Activated T-helper 9 cell treated with anti-CD3 and anti-CD28 coated beads, Interleukin-2, amount 50 U/mL, for 16 hours (primary cell): ENCODE measurements at places on chromosomes 11 and 22.

GRCh38 chr11:35009191-35009943, 92.9 kb downstream of the PDHX start:
- no peak for DNase-seq

DNA sequence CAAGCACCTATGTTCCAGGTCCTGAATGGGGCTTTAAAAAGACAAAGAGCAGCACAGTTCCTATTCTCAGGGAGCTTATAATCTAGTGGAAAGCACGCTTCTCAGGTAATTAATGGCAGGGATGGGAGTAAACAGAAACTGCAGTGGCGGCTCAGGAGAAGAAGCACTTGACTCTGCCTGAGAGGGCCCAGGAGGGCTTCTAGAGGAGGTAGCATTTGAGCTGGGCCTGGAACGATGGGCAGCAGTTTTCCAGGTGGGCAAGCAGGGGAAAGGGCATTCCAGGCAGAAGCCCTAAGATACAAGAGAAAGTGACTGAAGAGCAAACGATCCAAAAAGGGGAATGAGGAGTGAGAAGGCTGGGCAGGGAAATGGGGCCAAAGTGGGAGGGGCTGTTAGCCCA, 37.1 kb upstream of the CHST1 start:
- no peak for DNase-seq

- no peak for DNase-seq
Measured at GRCh38 chr11:110734790-110735189, 22.6 kb upstream of the ARHGAP20 start.

GRCh38 chr22:23424031-23424430, 156.1 kb downstream of the IGLL1 start:
- DNase-seq, result no peak

DNA sequence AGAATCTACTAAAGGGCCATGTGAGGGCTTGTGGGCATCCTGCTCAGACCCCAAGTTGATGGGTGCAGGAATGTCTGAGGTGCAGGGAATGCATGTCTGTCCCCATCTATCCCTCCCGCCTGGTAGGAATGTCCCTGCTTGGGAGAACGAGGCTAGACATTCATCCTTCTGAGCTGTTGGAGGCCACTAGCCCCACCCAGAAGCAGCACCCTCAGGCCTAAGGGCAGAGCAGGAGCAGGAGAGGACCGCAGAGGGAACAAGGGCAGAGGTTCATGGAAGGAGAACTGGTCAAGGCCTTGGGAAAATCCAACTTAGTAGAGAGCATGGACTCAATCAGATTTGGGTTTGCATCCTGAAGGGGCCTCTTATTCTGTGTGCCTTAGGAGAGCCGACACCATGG, 22.1 kb upstream of the LMO1 start:
- DNase-seq, result no peak

GRCh38 chr22:27876684-27877083, 42.4 kb downstream of the PITPNB start:
- no peak for DNase-seq

- DNase-seq, result peak; percentile 21
Measured at GRCh38 chr11:95229993-95230809, 801 bp downstream of the SESN3 start.

GRCh38 chr22:45972091-45972888, 4.7 kb downstream of the WNT7B start:
- DNase-seq, result no peak

- DNase-seq, result no peak
Measured at GRCh38 chr11:41935241-41935640, 475.8 kb upstream of the LRRC4C start.

DNA sequence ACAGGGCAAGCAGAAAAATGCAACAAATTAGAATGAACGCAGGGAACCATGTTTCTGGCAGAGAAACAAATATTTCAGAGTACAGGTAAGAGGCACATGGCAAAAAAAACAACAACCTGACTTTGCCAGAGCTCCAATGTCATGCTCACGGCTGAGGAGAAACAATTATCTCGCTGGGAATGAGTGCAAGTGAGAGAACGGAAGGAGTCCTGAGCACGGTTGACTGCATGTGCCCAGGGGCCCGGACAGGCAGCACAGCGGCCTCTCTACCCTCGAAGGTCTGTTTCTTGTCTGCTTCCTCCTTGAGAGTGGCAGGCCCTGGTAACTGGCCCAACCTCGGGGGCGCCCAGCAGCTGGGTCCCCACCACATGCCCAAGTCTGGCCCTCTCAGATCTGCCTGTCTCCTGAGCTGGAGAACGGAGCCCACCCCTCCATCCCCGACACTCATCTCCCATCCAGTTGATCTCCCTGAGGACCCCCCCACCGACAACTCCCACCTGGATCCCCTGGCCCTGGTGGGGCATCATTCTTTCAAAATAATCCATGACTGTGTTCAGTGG, 24.6 kb upstream of the RTN4R start:
- no peak for DNase-seq

DNA sequence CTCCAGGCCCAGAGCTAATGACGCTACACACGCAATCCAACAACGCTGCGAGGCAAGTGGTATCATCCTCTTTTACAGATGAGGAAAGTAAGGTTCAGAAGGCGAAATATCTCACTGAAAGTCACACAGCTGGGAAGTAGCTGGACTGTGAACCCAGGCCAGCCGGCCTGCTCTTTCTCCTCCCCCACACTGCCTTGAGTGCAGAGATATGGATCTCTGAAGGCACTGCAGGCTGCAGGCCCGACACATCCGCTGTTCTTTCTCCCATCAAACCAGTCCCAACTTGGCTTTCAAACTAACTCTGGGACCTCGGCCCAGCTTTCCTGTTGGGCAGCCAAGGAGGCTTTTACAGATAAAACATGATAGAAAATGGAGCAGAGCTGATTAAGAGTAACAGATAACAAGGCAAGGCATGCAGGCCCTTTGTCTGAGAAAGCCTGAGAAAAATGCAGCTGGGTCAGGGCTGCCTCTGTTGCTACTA, 64.0 kb upstream of the PTPRJ start:
- no peak for DNase-seq

DNA sequence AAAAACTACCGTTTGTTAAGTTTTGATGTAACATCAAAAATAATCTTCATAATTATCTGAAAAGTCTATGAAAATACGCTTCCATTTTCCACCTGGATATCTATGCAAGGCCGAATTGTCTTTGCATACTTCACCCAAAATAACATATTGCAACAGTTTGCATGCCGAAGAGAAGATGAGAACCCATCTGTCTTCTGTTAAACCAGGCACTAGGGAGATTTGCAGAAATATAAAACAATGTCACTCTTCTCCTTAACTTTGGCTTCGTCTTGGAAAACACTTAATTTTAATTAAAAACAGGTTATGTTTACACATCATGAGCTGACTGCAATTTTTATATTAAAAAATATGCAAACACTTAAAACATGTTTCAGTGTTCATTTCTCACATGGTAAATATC, 1325.8 kb downstream of the TBC1D22A start:
- no peak for DNase-seq

- peak; percentile 15 for DNase-seq
Measured at GRCh38 chr22:38461414-38462081, 6.3 kb upstream of the KDELR3 start.

GRCh38 chr11:58652726-58653280, 30.3 kb downstream of the CNTF start:
- DNase-seq, result no peak

DNA sequence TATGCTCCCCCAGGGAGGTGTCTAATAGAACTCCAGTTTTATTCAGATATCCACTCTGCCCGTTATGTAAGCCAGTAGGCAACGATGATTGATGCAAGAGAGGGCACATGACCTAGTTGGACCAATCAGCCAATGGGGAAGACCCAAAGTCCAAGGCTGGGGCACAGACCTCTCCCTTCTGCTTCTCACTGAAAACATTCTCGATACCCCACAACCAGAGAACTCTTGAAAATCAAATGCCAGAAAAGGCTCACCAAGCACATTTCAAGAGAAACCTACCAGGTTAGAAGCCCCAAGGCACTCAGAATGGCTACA, 7.4 kb downstream of the HIRA start:
- no peak for DNase-seq

DNA sequence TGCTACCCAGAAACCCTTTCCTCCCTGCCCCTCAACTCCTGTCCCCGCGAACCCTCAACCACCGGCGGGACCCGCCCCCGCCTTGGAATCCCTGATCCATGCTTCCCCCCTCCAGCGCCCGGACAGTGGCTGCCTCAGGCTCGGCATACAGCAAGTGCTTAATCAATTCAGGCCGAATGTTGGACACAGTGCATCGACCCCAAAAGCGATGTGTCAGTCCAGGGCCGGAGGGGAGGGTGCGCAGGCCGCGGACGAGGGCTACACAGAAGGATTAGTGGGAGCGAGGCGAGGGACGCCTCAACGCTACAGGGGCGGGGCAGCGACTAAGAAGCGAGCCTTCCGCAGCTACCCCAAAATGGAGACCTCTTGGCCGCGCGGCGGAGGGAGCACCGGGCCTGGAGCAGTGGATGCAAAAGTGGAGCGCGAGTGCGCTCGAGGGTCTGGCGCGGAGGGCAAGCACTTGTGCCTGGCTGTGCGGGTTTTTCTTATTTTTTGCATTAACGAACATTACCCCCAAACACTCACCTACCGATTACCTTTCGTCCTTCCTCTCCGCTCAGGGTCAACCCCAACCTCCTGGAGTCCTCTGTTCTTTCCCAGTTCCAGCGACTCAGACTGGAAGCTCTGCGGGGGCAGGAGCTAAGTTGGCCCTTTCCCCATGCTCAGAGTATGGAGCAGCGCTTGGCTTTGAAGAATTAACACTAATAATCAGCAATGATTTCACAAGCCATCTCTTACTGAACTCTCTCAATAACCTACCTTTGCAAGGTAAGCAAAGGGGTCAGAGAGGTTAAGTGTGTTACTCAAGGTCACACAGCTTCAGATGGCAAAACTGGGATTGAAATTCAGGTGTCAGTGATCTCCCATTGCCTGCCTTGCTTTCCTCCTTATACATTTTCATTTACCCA, 30.0 kb upstream of the WNT11 start:
- peak; percentile 19 for DNase-seq

GRCh38 chr11:119324189-119324588, 7.3 kb upstream of the MCAM start:
- no peak for DNase-seq

- DNase-seq, result no peak
Measured at GRCh38 chr11:11444027-11444803, 91.2 kb upstream of the CSNK2A3 start.

DNA sequence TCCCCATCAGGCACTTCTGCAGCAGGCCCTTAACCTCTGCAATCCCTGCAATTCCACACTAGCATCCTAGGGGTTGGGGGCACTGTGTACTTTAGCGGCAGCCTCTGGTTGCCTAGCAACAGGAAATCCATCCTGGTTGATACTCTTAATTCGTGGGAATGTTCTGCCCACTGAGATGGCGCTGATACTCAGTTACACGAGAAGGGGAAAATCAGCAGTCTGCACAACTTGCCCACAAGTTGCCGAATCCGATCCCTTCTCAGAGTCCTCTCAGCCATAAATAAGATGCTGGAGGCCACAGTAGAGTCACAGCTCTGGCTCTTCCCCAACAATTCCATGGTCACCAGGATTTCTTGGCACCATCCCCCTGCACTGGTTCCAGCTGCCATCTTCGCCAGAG, 57.6 kb upstream of the CRYBB3 start:
- no peak for DNase-seq

- DNase-seq, result no peak
Measured at GRCh38 chr11:24963852-24964251, 467.0 kb downstream of the LUZP2 start.

- no peak for DNase-seq
Measured at GRCh38 chr11:17596711-17597110, 49.7 kb downstream of the OTOG start.

DNA sequence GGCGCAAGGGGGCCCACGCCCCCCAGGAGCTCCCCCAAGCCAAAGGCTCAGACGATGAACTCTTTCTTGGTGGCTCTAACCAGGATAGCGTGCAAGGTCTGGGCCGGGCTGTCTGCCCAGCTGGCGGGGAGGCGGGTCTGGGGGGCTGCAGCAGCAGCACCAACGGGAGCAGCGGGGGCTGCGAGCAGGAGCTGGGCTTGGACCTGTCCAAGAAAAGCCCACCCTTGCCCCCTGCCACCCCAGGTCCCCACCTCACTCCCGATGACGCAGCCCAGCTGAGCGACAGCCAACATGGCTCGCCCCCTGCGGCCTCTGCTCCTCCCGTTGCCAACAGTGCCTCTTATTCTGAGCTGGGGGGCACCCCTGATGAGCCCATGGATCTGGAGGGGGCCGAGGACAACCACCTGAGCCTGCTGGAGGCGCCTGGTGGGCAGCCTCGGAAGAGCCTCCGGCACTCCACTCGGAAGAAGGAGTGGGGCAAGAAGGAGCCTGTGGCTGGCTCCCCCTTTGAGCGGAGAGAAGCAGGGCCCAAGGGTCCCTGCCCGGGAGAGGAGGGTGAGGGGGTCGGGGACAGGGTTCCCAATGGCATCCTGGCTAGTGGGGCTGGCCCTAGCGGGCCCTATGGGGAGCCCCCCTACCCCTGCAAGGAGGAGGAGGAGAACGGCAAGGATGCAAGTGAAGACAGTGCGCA, 21.6 kb upstream of the TMEM191C start:
- no peak for DNase-seq

GRCh38 chr11:75333807-75334140, 17.7 kb downstream of the ARRB1 start:
- no peak for DNase-seq

- no peak for DNase-seq
Measured at GRCh38 chr22:30393322-30393680, 3.5 kb upstream of the SEC14L2 start.
